Upper lobe of right lung (tissue), 1 donor: ENCODE measurements at places on chromosomes 4 and X. TPM values are rescaled to one million over a fixed set of nuclear protein-coding genes. Genes with fewer than 3 reads are reported as not detected.

DNA sequence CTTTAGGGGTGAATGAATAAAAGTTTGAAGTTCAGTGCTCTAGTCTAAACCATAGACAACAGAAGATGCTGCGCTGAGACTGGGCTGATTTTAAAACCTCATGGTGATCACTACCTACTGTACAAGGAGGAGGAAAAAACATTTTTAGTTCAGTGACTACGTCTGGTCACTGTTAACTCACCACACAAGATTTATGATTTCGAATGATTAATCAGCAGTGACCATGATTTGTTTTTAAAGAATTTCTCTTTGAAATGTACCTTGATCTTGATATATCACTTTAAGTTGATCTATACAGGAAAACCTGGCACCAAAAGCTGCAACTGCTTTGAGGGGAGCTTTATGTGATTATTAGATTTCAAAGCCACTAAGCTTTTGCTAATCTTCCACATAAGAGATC, 286.3 kb downstream of the PDGFC start:
- no peaks in the 10 kb centered on the region for H3K27me3 ChIP-seq
- H3K36me3 ChIP-seq, result no peaks in the 10 kb centered on the region
- no peak overlapping the region for H3K27ac ChIP-seq
- DNase-seq, result no peak
- no peak overlapping the region for H3K4me3 ChIP-seq

- DNase-seq, result no peak
- no peaks in the 10 kb centered on the region for H3K36me3 ChIP-seq
- H3K4me1 ChIP-seq, result no peaks in the 10 kb centered on the region
- H3K27ac ChIP-seq, result no peak overlapping the region
- H3K4me3 ChIP-seq, result no peak overlapping the region
- H3K27me3 ChIP-seq, result no peaks in the 10 kb centered on the region
These were observed 638.9 kb downstream of the MID1IP1 start for GRCh38 chrX:39439906-39440798.

- no peak overlapping the region for H3K27ac ChIP-seq
- no peaks in the 10 kb centered on the region for H3K36me3 ChIP-seq
- no peaks in the 10 kb centered on the region for H3K4me1 ChIP-seq
- no peak for DNase-seq
- H3K4me3 ChIP-seq, result no peak overlapping the region
These were observed 253.6 kb upstream of the DIPK2B start for GRCh38 chrX:45454290-45454689.

- no peak overlapping the region for H3K4me3 ChIP-seq
- DNase-seq, result no peak
- no peaks in the 10 kb centered on the region for H3K27me3 ChIP-seq
- no peaks in the 10 kb centered on the region for H3K36me3 ChIP-seq
These were observed 562.8 kb upstream of the IGFBP7 start for GRCh38 chr4:57672846-57673433.

GRCh38 chrX:545452-545885, 85.1 kb upstream of the SHOX start:
- no peaks in the 10 kb centered on the region for H3K4me1 ChIP-seq
- H3K27ac ChIP-seq, result no peak overlapping the region
- no peak for DNase-seq
- no peak overlapping the region for H3K4me3 ChIP-seq

- no peaks in the 10 kb centered on the region for H3K27me3 ChIP-seq
- H3K27ac ChIP-seq, result no peak overlapping the region
- H3K4me1 ChIP-seq, result no peaks in the 10 kb centered on the region
- no peak overlapping the region for H3K4me3 ChIP-seq
- no peak for DNase-seq
- no peaks in the 10 kb centered on the region for H3K36me3 ChIP-seq
These were observed 1567.9 kb upstream of the TENM3 start for GRCh38 chr4:180675359-180675650.

DNA sequence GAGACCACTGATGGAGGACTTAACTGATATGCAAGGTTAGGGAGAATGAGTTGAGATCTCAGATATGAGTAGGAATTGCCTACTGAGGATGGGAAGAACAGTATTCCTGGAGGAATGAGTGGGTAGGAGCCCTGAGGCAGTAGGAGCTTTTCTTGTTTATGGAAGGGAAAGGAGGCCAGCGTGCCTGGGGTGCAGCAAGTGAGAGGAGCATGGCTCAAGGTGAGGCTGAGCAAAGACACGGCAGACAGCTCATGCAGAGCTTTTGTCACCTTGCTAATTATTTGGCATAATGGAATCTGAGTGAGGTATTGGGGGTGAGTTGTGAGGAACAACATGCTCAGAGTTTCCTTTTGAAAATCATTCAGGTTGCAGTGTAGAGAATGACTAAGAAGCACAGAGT, 65.3 kb upstream of the IBSP start:
- H3K27me3 ChIP-seq, result no peaks in the 10 kb centered on the region
- no peaks in the 10 kb centered on the region for H3K4me1 ChIP-seq
- no peak overlapping the region for H3K4me3 ChIP-seq
- H3K27ac ChIP-seq, result no peak overlapping the region

DNA sequence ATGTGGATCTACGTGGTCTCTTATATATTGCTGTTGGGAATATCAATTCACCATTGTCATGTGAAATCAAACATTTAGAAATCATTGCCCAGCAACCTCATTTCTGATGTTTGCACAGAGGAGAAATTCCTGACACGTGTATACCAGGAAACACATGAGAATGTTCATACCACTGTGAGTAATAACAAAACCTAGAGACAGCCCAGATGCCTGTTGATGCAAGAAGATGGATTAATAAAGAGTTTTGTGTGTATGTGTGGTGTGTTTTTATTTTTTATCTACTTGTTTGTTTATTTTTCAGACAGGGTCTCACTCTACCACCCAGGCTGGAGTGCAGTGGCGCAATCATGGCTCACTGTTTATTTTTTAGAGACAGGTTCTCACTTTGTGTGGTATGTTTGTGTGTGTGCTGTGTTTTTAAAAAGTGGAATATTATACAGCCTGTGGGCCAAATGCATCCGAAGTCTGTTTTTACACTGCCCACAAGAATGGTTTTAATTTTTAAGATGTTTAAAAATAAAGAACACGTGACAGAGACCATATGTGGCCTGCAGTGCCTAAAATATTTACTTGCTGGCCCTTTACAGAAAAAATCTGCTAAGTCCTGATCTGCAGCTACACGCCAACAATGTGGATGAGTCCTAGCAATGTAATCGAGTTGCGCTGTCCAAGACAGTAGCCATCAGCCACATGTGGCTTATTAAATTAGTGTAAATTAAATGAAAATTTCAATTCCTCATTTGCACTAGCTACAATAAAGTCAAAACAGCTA, 39.2 kb downstream of the TXLNG start:
- H3K4me3 ChIP-seq, result no peak overlapping the region
- no peaks in the 10 kb centered on the region for H3K4me1 ChIP-seq
- peaks cover 10% of the 10 kb centered on the region for H3K36me3 ChIP-seq
- no peak overlapping the region for H3K27ac ChIP-seq
- no peaks in the 10 kb centered on the region for H3K27me3 ChIP-seq

GRCh38 chr4:8368998-8369397, 71.5 kb downstream of the ACOX3 start:
- no peaks in the 10 kb centered on the region for H3K4me1 ChIP-seq
- no peak overlapping the region for H3K27ac ChIP-seq
- peaks cover 7% of the 10 kb centered on the region for H3K36me3 ChIP-seq
- DNase-seq, result peak; percentile 64
- H3K4me3 ChIP-seq, result no peak overlapping the region
- H3K27me3 ChIP-seq, result no peaks in the 10 kb centered on the region

GRCh38 chr4:37243722-37244582, 591 bp upstream of the NWD2 start:
- H3K36me3 ChIP-seq, result no peaks in the 10 kb centered on the region
- no peak overlapping the region for H3K4me3 ChIP-seq
- DNase-seq, result no peak
- no peaks in the 10 kb centered on the region for H3K4me1 ChIP-seq
- H3K27me3 ChIP-seq, result peaks cover 37% of the 10 kb centered on the region

DNA sequence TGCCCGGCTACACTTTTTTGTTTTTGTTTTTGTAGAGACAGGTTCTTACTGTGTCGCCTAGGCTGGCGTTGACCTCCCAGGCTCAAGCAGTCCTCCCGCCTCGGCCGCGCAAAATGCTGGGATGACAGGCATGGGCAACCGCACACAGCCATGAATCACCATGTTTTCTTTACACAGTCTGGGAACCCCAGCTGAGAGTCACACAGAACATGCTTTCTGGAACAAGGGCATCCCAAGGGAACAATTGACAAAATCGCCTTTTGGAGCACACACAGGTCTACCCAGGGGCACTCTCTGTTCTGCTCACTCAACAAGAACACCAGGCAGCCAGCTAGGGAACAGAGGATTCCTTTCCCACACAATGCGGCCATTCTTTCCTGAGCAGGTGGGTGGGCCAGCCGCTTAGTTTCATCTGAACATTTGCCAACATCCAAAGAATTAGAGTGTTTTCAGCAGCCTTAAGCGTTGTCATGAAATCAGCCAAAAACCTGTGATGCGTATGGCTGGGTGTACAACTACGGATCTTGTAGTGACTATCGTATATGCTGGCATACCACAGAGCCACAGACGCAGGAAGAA, 15.7 kb downstream of the PRKX start:
- no peak for DNase-seq
- no peaks in the 10 kb centered on the region for H3K27me3 ChIP-seq
- H3K36me3 ChIP-seq, result no peaks in the 10 kb centered on the region
- no peak overlapping the region for H3K4me3 ChIP-seq
- H3K27ac ChIP-seq, result no peak overlapping the region

DNA sequence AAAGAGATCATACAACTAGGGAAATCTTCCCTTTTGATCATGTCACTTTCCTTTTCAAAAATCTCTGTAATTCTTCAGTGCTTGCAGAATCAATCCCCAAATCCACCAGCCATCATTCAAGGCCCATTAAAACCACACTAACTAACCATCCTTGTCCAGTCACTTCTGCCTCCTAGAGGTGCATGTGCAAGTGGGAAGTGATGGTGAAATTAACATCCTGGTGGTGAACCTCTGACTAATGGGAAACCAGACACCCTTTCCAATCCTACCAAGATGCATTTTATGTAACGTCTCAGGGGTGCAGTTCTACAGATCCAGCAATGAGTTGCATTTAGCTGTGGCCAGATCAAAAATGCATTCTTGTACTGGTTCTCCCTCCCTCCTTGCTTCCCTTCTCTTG, 341.8 kb downstream of the RAPGEF2 start:
- no peaks in the 10 kb centered on the region for H3K4me1 ChIP-seq
- H3K36me3 ChIP-seq, result no peaks in the 10 kb centered on the region
- no peak overlapping the region for H3K4me3 ChIP-seq
- H3K27ac ChIP-seq, result no peak overlapping the region
- H3K27me3 ChIP-seq, result no peaks in the 10 kb centered on the region
- no peak for DNase-seq

DNA sequence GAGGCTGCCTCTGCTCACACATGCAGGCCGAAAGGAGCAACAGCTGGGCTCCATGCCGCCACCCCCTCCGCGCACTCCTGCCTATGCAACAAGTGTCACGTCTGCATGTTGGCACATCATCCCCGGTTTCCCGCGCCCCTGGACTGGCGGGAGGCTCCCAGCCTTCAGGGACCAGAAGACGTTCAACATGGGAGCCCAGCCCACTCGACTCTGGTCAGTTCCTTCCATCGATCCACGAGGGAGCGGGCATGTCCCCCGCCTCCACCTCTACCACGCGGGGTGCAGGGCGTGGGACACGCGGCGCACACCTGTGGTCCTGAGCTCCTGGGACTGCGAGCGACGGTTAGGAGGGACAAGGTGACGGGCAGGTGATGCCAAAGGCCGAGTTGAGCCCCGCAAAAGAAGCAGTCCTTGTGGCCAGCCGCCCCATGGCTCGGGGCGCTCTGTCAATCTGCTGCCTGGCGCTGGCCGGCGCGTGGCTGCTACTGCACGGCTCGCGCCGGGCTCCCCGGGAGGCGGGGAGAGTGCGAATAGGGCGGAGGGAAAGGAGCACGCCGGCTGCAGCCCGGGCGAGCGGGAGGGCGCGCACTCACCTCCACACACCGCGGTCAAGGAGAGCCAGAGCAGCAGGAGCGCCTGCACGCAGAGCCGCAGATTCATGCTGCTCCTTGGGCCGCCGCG, 645 bp downstream of the APLN start:
- H3K27me3 ChIP-seq, result no peaks in the 10 kb centered on the region
- peak overlapping the region; percentile 49 for H3K4me3 ChIP-seq
- no peaks in the 10 kb centered on the region for H3K36me3 ChIP-seq
- no peak for DNase-seq
- no peaks in the 10 kb centered on the region for H3K4me1 ChIP-seq
- H3K27ac ChIP-seq, result no peak overlapping the region

- peak within 1 kb of the TSS; percentile 39 for H3K4me3 ChIP-seq
- peaks cover 79% of the 10 kb centered on the region for H3K27me3 ChIP-seq
- no peak within 1 kb of the TSS for H3K27ac ChIP-seq
- peaks cover 15% of the 10 kb centered on the region for H3K4me1 ChIP-seq
These were observed at the start of gene FGF5 for GRCh38 chr4:80266253-80266901. TSS of gene FGF5 (plus strand) at chr4:80266664. CDS start at chr4:80266825, 161 bp downstream.

DNA sequence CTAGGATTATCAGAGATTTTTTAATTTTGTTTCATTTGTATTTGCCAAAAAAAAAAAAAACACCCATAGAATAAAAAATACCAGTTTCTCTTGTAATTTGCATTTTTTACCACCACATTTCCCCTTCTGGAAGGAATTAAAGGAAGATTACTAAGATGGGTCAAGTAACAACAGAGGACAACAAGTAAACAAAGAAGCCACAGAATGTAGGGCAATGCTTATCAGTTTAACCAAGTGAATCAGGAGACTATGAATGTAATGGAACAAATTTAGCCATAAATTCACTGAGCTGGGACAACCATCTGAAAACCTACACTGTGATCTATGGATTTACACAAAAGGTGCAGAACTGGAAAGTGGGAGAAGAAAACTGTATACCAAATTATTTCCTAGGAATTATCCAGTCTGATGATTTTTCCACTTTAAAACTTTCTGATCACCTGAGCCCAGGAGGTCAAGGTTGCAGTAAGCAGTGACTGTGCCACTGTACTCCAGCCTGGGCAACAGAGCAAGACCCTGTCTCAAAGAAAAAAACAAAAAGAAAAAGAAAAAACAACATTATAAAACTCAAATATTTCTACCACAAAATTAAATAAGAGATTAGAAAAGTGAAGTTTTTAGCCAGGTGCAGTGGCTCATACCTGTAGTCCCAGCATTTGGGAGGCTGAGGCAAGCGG, 32.4 kb downstream of the LRBA start:
- DNase-seq, result no peak
- no peaks in the 10 kb centered on the region for H3K27me3 ChIP-seq
- no peaks in the 10 kb centered on the region for H3K4me1 ChIP-seq
- no peaks in the 10 kb centered on the region for H3K36me3 ChIP-seq
- no peak overlapping the region for H3K4me3 ChIP-seq

Gene GC
- not detected for total RNA-seq

Gene UGT8
- total RNA-seq, result 2.8 TPM

Gene MAGED4
- total RNA-seq, result 2.1 TPM

Gene ACSL4
- total RNA-seq, result 140 TPM

Gene TMEM128
- 26.4 TPM for total RNA-seq

Gene RBM47
- total RNA-seq, result 105 TPM
